ENCODE measurements at places on chromosomes 4 and X. TPM values are rescaled to one million over a fixed set of nuclear protein-coding genes. Genes with fewer than 3 reads are reported as not detected.

GRCh38 chrX:102651242-102652011 lies at the start of gene GPRASP1:
TSS of gene GPRASP1 (plus strand) at chrX:102651483. CDS start at chrX:102653914, 2,431 bp downstream.
- DNase-seq: peak; percentile 50

GRCh38 chr4:13540446-13541175 lies 3.7 kb downstream of the NKX3-2 start:
- no peak for DNase-seq

- no peak for DNase-seq
These were observed 10.1 kb downstream of the PAPSS1 start for GRCh38 chr4:107709916-107710315.

DNA sequence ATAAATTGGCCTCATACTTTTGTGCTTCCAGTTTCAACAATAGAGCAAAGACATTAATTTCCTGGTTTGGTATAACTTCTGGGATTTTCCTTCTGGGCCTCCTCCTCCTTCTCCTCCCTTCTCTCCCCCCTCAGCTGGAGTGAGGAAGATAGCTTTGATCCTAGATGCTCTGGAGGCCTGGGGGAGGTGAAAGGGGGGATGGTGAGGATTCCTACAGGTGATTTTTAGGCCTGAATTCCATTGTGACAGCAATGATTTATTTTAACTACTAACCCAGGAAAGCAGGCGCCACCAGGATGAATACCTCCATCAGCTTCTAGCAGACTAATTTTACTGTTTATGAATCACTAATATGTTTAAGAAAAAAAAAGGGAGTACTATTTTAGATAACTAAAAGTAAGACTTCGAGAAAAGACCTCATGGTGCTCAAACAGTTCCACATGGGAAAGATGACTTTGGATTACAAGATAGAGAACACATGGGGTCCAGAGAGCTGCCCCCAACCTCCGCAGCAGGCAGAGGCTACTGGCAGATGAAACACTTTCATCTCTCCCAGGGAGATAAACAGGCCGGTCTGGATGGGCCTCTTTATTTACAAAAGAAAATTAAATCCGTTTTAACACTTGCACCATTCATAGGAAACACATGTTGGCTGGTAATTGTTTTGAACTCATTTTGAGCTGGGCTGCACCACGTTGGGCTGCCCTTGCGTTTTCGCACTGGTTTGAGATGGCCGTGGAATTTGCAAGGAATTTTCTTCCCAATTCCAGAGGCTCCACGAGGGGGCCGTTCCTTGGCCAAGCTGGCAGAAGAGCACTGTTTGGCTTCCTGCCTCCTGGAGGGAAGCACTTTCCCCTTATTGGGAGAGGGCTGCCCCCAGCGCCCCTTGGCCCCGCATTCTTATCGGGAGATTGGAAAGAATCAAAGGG lies 125.1 kb upstream of the STX18 start:
- no peak for DNase-seq

GRCh38 chr4:47741200-47741599 lies 96.7 kb downstream of the CORIN start:
- no peak for DNase-seq

DNA sequence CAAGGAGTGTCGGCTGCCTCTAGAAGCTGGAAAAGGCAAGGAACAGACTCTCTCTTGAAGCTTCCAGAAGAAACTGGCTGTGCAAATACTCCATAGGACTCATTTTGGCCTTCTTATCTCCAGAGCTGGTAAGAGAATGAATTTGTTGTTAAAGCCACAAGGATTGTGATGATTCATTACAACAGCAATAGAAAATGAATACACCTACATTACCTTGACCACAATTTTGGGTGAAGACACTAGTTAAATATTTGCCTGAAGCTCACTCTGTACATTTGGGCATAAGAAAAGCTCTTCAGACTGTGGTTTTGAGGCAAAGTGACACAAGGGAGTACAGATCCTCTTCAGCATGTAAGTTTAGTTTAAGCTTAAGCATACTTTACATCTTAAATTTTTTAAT lies 134.5 kb upstream of the TLL1 start:
- DNase-seq: no peak

DNA sequence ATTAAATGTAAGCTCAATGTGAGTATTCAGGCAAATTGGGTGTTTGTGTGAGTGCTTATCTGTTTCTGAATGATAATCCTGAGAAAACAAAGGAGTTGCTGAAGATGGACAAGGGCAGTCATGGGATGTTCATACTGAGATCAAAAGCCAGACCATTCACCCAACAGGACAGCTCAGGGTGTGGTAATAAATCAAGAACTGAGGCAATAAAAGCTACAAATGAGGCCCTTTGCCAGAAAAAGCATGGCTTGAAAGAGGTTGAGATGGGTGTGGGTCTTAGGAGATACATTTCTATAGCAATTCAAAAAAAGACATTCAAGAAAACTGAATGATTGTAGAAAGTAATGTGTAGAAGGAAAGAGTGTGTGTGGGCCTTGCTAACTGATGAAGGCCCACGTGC lies 425.8 kb upstream of the BOD1L1 start:
- DNase-seq: no peak

- DNase-seq: no peak
These were observed 2.3 kb downstream of the CXCL8 start for GRCh38 chr4:73742490-73743160.

- no peak for DNase-seq
These were observed 42.9 kb downstream of the DDX60L start for GRCh38 chr4:168437192-168437943.

- peak; percentile 37 for DNase-seq
These were observed 17.8 kb downstream of the TRIM2 start for GRCh38 chr4:153221783-153222706.

GRCh38 chr4:2136726-2137125 lies 77.6 kb downstream of the NAT8L start:
- DNase-seq: no peak

GRCh38 chr4:4671774-4672349 lies 130.0 kb upstream of the STX18 start:
- no peak for DNase-seq

DNA sequence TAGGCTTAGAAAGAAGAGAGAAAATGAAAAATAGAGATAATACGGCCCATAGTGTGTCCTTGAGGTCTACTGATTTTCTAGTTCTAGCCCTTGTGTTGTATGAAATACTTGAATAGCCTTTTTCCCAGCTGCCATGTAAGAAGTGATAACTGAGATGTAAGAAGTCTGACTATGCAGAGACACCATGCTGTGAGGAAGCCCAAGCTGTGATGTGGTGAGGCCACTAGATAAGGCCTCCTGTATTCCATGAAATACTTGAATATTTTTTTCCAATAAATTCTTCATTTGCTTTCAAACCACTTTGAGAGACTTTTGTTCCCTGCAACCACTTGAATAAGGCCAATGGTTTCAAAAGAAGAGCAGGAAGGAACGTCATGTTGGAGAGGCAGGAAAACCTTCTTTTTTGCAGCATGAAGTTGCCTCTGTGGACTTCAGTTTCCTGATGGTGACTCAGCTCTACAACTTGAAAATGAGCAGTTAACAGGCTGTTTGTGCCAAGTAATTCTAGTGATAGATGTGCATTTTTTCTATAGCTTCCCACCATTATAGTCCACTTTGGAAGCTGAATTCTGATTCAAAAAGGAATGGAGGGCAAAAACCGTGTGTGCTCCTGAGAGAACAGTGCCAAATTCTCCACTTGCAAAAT lies 25.5 kb upstream of the FAM9C start:
- no peak for DNase-seq

GRCh38 chr4:174555789-174556630 lies 33.7 kb upstream of the HPGD start:
- DNase-seq: no peak

The PDCL2 gene
- total RNA-seq: not detected

The CCKAR gene
- total RNA-seq: not detected

The MAGEA12 gene
- not detected for total RNA-seq

The VEGFC gene
- total RNA-seq: 3.8 TPM

The AKAP4 gene
- not detected for total RNA-seq

The DRP2 gene
- total RNA-seq: not detected

The FATE1 gene
- not detected for total RNA-seq
